ENCODE measurements at places on chromosomes 2 and 18.

GRCh38 chr2:40240070-40240469, 211.8 kb downstream of the SLC8A1 start:
- no peak for DNase-seq

GRCh38 chr2:186456941-186457340, 29.1 kb upstream of the ZC3H15 start:
- DNase-seq = no peak

- DNase-seq = no peak
These were observed 2.9 kb upstream of the FAM124B start for GRCh38 chr2:224404796-224405195.

GRCh38 chr2:31322371-31322770, 88.4 kb downstream of the EHD3 start:
- DNase-seq = no peak

DNA sequence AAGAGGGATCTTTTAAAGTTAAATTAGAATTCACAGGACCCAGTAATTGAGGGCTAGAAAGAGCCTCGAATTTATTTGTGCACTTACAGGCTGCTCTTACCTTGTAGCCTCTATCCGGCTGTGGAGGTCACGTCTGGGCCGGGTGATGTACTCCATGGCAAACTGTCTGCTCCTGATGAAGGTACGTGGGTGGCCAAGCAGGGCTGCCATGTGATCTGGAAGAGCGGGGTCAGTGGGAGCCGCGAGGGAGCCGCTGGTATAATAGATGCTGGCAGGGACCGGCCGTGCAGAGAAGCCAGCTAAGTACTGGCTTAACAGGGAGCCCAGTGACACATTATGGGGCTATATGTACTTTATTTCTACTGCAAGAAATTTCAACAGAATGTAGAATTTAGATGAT, 59.2 kb downstream of the ADI1 start:
- no peak for DNase-seq

GRCh38 chr2:67581751-67582150, 184.6 kb downstream of the ETAA1 start:
- no peak for DNase-seq

DNA sequence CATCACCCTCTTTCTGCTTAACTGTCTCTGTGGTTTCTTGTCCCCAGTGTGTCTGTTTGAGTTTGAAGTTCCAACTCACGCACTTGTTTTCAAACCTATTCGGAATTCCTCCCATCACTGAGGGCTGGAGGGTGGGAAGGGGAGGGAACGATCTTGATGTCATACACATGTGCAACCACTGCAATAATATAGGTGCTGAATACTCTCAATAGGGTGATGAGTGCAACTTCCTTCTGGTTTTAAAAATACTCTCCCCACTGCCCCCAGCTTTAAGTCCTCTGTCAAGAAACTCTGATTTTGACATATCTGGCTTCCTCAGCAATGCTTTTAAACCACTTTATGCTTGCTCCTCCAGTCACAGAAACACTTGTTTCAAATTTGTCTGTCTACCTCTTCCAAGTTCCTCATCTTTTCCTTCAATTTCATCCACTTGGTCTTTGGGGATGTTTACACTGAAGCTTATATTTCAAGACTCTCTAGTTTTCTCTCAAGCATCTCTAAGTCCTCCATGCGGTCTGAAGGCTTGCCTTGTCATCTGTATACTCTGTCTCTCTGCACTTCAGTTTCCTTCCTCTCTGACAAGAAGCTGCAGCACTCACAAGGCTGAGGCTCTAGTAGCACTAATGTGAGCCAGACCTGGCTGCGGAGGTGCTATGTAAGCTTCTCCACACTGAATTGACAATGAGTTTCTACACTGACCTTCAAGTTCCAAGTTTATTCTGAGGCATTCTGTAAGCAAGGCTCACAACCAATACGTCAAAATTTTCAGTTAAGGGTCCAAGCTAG, 422.3 kb downstream of the ZEB2 start:
- DNase-seq = no peak

- no peak for DNase-seq
These were observed 764.6 kb downstream of the TSN start for GRCh38 chr2:122519821-122520611.

GRCh38 chr2:210481601-210482175, 5.1 kb upstream of the LANCL1 start:
- DNase-seq = no peak

DNA sequence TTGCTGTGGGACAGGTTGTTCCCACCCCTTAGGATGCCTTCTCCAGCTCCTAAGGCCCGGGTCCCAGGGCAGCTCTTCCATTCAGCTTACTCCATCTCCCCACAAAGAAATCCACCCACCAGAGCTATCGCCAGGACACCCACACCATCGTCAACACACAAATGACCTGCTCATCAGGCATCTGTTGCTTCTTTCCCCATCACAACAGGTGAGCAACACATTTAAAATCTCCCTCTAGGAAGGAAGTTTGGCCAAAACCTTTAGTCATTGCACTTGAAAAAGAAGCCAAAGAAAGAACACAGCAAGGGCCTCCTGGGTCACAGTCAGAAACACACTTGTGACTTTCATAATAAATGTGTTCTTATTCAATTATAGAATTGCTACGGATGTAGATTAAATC, 289.0 kb downstream of the PIEZO2 start:
- DNase-seq = no peak
